ENCODE measurements at places on chromosomes 16 and 17. TPM values are rescaled to one million over a fixed set of nuclear protein-coding genes. Genes with fewer than 3 reads are reported as not detected.

DNA sequence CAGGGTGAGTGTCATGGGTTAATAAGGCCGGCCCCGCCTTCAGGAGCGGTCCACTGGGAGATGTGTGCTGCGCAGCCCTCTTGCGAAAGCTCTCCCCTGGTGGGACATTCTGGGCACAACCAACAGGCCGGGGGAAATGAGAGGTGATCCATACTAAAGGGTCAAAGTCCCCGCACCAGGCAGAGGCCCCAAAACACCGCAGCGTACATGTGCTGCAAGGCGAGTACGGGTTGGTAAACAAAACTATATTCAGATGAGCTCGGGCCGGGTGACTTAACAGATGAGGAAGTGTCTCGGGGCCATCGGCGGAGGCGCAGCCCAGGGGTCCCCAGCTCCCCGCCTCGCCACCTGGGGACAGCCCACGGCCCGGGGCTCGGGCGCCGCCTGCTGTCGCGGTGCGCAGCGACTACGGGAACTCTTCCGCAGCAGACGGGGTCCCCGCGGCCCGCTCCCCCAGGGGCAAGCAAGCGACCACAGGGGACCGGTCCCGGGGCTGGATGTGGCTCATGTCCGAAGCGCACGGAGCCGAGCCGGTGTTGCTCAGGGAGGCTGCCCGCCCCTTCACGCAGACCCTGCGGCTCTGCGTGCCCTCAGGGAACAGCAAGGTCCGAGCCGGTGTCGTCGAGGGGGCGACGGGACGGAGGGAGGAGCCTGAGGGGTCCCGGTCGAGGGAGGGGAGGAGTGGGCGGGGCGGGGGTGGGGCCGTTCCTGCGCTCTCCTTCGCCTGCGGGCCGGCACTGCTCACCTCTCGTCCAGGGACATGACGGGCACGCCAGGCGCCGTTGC, at the start of gene RAB37:
RAB37 (plus strand) TSS at position 744 of the 786 bp plus-strand sequence; CDS start at position 761, 17 bp downstream.
- DNase-seq: no peak

Gene TEX19
- not detected for total RNA-seq

- DNase-seq: no peak
These were observed 10.3 kb downstream of the MLLT6 start for GRCh38 chr17:38715216-38715943.

Gene ZG16
- total RNA-seq: not detected

Gene ASPHD1
- total RNA-seq: 14.2 TPM

DNA sequence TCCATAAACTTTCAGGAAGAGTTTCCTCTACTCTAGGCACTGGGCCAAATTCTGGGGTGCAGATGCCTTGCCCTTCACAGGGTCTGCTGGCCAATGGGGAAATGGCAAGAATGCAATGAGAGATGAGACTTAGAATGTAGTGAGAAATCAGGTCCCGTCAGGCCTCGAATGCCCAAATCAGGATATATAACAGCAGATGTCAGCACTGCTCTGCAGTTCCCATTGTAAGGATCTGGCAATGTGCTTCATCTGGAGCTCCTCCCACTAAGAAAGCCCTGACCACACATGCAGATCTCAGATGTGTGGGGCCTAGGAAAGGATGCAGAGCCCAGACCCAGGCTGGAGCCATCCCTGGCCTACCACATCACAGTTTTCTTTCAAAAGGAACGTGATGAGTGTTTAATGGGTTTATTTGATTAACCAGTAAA, 13.9 kb upstream of the LPCAT2 start:
- no peak for DNase-seq

GRCh38 chr17:67400193-67400592, 23.1 kb downstream of the PITPNC1 start:
- DNase-seq: no peak

- no peak for DNase-seq
These were observed 18.3 kb downstream of the SSH2 start for GRCh38 chr17:29911641-29912177.

Gene CACNA1H
- total RNA-seq: 0.29 TPM

Gene KIF19
- not detected for total RNA-seq

DNA sequence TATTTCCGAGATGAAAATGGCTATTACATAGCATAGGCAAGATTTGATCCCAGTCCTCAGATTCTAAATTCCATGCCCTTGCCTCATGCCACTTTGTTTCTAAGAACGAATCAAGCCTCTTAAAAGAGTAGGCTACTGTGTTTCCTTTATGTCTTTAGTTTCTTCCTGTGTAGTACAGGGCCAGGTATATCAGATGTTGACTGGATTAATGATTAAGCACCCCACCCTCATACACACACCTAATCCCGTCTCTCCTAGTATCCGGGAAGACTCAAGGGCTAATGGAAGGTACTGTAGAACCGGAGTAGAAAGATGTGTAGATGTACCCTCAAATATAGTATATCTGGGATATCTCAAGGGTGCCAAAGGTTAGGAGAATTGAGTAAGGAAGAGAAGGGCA, 6.7 kb downstream of the TOM1L1 start:
- no peak for DNase-seq

DNA sequence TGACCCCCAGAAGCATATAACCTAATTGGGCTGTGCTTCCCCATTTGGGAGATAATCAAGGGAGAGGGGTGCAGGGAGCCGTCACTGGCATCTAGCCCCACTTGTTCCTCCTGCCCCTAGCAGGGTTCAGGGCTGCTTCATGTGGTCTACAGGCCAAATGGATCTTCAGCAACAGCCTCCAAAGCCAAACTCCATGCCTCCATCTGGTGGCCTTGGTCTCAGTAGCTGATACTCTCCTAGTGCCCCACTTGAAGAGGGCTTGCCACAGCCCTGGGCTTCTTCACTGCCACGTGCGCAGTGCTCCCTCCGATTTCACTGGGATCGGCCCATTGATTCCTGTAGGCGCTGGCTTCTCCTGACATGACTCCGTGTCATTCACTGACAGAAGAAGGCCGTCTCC, 24.6 kb downstream of the LYRM9 start:
- no peak for DNase-seq

Gene RCVRN
- not detected for total RNA-seq

Gene CLDN7
- total RNA-seq: 200 TPM

- DNase-seq: no peak
These were observed 73.3 kb downstream of the AKAP1 start for GRCh38 chr17:57158325-57158724.

DNA sequence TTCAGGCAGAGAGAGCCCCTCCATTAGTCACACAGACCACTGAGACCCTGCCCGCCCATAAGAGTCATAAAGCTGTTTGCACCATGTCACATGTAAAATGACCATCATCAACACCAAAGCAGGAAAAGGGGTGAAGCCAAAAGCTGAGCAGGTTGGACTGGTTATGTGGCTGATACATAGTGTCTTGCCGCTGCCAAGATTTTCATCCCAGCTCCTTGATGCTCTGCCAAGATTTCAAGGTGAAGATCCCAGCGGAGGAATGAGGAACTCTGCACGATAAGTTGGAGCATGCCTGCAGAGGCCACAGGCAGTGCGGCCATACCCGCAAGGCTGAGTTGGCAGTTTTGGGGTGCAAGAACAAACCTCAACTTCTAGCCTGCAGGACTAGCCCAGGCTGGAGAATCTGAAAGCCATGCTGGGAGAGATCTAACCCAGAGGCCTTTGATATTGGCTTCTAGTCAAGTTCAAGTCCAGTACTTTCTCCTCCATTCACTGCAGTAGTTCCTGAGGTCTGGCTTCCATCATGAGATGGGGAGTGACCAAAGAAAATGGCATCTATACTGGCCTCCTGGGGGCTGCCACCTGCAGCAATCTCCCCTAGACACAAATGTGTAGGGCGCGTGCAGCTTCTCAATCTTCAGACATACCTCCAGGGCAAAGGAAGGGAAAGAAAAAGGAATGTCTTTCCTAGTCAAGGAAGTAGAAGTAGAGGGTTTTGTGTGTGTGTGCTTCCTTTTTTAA, 79.7 kb upstream of the NOL11 start:
- DNase-seq: no peak

- no peak for DNase-seq
These were observed 191.0 kb upstream of the PMFBP1 start for GRCh38 chr16:72362973-72363372.

- DNase-seq: no peak
These were observed 233.9 kb downstream of the MRTFB start for GRCh38 chr16:14304891-14305460.

DNA sequence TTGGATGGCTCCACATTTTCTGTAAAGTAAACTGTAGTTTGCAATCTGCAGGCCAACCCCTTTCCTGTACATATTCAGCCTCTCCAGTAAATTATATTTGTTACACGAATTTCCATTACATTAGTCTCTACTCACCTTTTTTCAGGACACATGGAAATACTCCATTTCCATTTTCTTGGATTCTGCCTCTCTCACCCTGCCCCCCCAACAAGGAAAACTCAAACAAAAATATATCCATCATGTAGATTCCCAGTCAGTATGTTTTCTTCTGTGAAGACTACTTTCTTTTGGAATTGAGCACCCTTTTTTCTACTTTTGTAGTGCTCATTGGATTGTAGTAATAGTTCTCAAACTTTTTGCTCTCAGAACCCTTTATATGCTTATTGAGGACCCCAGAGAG, 2.9 kb downstream of the PPM1D start:
- DNase-seq: no peak

DNA sequence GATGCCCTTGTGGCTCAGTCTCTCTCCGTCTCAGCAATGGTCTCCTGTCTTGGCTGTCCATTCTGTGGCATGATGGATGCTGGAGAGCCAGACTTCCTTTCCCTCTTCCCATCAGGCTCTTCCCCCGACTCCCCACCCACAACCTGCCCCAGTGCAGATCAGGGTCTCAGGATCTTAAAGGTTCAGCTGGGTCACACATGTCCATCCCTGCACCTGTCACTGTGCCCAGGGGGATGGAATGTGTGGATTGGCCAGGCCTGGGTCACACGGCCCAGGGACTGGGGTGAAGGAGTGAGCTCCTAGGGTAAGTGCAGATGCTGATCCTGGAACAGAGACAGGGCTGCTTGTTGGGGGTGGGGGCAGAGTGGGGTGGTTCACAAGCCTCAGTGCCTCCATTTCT, 23.0 kb downstream of the ADGRG5 start:
- no peak for DNase-seq

GRCh38 chr16:10988164-10988803, 43.9 kb downstream of the CLEC16A start:
- DNase-seq: no peak

DNA sequence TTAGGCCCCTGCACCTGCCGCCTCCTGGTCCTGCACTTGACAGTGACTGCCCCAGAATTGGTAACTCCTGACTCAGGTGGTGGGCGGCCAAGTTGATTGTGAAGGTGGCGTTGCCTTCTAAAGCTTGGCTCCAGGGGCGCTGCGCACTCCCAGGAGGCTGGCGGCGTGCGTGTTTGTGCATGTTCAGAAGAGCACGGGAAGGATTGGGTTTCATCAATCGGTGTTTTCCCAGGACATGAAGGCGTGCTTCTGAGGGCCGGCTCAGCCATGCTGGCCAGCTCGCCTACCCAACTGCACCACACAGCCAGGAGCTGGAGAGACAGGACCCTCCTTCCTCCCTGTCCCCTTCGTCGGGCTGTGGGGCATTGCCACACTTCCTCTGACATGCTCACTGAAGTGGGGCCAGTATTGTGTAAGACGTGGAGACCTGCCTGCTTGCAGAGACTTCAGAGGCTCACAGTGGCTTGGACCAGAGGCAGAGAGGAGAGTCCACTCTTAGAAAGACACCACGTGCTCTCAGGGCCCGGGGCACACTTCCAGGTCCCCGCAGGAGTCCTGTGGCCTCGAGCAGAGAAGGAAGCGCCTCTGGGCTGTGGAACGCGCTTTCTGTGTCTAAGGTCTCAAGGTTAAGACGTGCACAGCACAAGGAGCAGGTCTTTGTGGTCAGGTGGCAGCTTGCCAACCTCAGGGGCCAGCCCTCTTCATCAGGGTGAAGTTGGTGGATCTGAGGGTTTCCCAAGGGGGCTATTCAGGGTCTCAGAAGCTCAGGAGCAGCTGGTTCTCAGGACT, 2.8 kb downstream of the RAB40C start:
- DNase-seq: no peak

DNA sequence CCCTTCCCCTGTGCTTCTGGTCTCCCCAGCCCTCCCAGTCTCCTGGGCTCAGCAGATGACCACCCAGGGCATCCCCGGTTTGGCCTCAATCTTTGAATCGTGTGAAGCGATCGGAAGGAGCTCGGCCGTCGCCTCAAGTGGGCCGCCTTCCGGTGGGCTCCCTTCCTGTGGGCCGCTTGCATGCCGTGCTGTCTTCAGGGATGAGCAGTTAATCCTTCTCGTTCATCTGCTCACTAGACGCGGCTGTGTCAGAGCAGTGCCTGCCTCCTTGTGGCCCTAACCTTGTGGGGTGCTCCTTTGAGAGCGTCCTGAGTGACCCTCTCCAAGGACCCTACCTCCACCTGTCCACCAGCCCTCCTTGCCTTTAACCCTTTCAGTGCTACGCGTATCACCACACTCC, 40.4 kb downstream of the BAIAP2 start:
- no peak for DNase-seq

DNA sequence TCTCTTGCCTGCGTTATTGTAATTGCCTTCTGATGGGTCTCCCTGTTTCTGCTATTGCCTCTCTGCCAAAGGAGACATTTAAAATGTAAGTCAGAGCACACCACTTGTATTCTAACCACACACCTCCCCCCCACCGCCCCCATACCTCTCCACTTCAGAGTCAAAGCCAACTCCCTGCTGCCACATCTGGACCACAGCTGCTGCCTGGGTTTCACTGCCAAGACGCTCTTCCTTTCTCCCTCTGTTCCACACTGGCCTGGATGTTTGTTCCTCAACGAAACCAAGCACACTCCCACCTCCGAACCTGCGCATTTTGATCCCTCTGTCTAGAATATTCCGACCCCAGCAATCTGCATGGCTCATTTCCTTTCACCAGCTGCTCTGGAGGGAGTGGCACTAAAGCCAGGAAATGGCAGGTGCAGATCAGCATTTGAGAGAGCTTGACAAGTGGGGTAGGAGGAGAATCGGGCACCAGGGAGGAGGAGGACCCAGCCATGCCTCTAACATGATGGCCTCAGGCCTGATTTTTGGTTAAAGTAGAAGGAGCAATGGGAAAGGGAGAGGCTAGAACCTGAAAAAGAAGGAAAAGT, 92.4 kb upstream of the HS3ST2 start:
- no peak for DNase-seq

Gene GINS2
- total RNA-seq: 40.2 TPM

- DNase-seq: no peak
These were observed 21.7 kb downstream of the MYL4 start for GRCh38 chr17:47230864-47231263.

GRCh38 chr16:5885521-5885920, 787.9 kb upstream of the EEF2KMT start:
- DNase-seq: no peak

Gene SEZ6L2
- total RNA-seq: 12.8 TPM

GRCh38 chr17:7356756-7357155, 1.8 kb downstream of the TMEM95 start:
- DNase-seq: no peak

GRCh38 chr16:17330044-17330443, 140.7 kb downstream of the XYLT1 start:
- no peak for DNase-seq

- no peak for DNase-seq
These were observed 916 bp downstream of the E2F4 start for GRCh38 chr16:67192781-67193361.

Gene PPY
- total RNA-seq: not detected

Gene PPP1R1B
- total RNA-seq: not detected
